GM23248 (cell line): ENCODE measurements at places on chromosomes 13 and 19. TPM values are rescaled to one million over a fixed set of nuclear protein-coding genes. Genes with fewer than 3 reads are reported as not detected.

DENND1C gene
- not detected in 2 replicates for total RNA-seq

TLE6 gene
- 0.13 and 0.65 TPM in 2 replicates for total RNA-seq

JAK3 gene
- total RNA-seq, result 5.9 and 8.7 TPM in 2 replicates

- DNase-seq, result no peak
These were observed 528.4 kb upstream of the NBEA start for GRCh38 chr13:34413538-34414210.

- peak; percentile 46 for DNase-seq
These were observed 11.6 kb upstream of the FPR3 start for GRCh38 chr19:51783372-51783771.

BRCA2 gene
- total RNA-seq, result 3.7 and 10.0 TPM in 2 replicates

DNA sequence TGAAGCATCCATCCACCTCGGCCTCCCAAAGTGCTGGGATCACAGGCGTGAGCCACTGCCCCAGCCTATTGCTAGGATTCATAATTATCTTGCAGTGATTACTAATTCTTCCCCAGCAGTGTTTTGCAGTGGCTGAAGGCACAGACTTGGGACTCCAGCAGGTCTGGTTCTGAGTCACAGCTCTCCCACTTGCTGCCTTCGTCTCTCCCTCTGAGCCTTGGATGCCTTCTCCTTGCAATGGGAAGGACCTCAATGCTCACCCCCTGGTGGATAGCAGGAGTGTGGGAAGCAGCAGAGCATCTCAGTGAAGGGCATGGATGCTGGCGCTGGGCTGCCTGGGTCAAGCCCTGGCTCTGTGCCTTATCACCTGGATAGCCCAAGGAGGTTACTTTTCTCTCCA, 37.6 kb upstream of the SHKBP1 start:
- peak; percentile 20 for DNase-seq

ATF5 gene
- total RNA-seq, result 8.9 and 19.1 TPM in 2 replicates
